ENCODE measurements at places on chromosomes 12 and 14.

DNA sequence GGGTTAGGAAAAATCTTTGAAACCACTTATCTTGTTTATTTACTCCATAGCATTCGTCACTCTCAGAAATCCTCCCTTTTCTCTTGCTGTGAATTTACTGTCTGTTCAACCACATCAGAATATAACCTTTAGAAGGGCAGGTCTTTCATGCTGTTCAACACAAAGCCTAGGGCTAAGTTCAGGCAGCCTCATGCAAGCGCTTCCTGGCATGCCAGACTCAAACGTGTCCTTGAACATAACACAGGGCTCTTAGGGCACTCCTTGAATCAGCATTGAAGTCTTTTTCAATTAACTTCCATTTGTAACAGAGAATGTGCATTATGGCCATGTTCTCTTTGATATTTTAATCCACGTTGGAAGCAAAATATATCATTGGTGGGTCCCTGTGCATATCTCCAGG is 377.7 kb downstream of the GLT1D1 start:
- no peak for DNase-seq

DNA sequence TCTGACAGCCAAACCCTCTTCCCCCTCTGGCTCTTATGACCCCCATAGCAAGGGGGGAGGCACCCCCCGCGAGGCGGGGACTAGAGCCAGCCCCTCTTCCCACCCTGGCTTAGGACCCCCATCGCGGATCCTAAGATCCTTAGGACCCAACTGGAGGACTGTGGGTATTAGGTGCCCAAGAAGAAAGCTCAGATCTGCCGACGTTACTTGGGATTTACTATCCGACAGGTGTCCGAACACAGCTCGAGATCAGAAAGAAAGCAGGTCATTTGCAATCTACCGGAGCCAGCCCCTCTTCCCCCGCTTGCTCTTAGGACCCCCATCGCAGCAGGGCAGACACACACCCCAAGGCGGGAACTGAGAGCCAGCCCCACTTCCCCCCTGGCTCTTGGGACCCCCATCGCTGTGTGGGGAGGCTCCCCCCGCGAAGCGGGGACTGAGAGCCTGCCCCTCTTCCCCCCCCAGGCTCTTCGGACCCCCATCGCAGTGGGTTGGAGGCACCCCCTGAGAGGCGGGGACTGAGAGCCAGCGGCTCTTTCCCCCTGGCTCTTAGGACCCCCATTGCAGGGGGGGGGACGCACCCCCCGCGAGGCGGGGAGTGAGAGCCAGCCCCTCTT is 46.8 kb downstream of the DDX11 start:
- DNase-seq, result no peak

- no peak for DNase-seq
Measured at GRCh38 chr14:69193721-69194120, 2.4 kb downstream of the EXD2 start.

- no peak for DNase-seq
Measured at GRCh38 chr14:102922490-102923200, at the start of gene AMN. Gene AMN (plus strand): TSS chr14:102922663. CDS start chr14:102922689, 26 bp downstream.

GRCh38 chr14:74552623-74553022 is 59.1 kb downstream of the ISCA2 start:
- peak; percentile 81 for DNase-seq

- DNase-seq, result no peak
Measured at GRCh38 chr14:31283578-31284252, 76.1 kb upstream of the HECTD1 start.

DNA sequence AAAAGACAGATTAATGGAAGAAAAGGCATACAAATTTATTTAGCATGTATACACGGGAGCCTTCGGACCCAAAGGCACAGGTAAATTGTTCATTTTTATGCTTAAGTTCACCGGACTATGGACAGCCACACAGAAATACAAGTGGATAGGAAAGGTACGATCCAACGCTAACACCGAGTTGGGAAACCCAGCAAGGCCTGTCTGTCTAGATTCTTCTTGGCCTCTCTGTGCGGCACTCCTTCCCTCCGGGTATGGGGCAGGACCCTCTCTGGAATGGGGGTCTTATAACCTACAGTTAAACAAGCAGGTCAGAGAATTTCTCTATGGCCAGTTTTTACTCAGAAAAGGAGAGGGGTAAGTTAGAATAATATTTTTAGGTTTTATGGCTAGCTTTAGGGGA is 23.4 kb upstream of the ZDHHC17 start:
- no peak for DNase-seq

GRCh38 chr12:117098024-117098360 is 1.2 kb downstream of the TESC start:
- no peak for DNase-seq

DNA sequence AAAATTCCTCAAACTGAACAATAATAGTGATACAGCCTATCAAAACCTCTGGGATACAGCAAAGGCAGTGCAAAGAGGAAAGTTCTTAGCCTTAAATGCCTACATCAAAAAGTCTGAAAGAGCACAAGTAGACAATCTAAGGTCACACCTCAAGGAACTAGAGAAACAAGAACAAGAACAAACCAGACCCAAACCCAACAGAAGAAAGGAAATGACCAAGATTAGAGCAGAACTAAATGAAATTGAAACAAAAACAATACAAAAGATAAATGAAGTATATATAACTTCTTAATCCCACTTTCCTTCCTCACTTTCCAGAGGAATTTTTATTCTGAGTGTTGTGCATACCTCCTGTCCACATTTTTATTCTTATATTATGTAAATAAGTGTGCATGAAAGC is 192.0 kb downstream of the FUT8 start:
- no peak for DNase-seq

- DNase-seq, result no peak
Measured at GRCh38 chr12:92886131-92886530, 43.0 kb downstream of the EEA1 start.

DNA sequence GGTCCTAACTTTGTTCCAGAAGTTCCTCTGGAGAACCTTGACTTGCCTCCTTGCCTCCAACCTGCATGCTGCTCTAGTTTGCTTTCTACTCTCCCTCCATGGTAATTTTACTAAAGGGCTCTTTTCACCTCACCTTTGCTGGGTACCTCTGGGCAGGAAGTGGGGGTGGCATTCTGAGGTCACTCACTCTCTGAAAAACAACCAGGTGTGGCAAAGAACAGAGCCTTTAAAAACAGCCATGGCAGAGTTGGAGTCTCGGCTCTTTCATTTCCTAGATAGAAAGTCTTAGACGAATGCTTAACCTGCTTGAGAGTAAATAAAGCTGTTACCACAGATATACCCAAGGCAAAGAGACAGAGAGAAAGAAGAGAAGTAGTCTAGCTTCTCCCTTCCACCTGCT is 827.9 kb downstream of the BCL11B start:
- no peak for DNase-seq

DNA sequence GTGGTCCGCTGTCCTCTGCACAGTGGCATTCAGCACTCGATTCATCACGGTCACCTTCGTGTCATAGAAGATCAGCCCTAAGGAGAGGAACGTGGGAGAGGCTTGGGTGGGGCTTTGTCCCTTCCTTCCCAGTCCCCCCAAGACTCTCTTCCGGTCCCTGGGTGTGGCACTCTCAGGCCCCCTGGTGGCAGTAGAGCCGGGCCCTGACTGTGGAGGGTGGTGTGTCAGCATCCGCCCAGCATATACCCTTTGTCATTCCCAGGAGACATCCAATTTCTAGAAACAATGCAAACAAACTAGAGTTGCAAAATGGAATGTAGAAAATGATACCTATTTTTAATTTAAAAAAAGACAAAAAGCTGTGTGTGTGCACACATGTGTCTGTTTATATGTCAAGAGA is 45.0 kb downstream of the TRAFD1 start:
- no peak for DNase-seq

GRCh38 chr14:55724736-55725135 is 144.7 kb downstream of the KTN1 start:
- DNase-seq, result no peak

- no peak for DNase-seq
Measured at GRCh38 chr14:70098250-70098809, 90.4 kb downstream of the SLC8A3 start.

DNA sequence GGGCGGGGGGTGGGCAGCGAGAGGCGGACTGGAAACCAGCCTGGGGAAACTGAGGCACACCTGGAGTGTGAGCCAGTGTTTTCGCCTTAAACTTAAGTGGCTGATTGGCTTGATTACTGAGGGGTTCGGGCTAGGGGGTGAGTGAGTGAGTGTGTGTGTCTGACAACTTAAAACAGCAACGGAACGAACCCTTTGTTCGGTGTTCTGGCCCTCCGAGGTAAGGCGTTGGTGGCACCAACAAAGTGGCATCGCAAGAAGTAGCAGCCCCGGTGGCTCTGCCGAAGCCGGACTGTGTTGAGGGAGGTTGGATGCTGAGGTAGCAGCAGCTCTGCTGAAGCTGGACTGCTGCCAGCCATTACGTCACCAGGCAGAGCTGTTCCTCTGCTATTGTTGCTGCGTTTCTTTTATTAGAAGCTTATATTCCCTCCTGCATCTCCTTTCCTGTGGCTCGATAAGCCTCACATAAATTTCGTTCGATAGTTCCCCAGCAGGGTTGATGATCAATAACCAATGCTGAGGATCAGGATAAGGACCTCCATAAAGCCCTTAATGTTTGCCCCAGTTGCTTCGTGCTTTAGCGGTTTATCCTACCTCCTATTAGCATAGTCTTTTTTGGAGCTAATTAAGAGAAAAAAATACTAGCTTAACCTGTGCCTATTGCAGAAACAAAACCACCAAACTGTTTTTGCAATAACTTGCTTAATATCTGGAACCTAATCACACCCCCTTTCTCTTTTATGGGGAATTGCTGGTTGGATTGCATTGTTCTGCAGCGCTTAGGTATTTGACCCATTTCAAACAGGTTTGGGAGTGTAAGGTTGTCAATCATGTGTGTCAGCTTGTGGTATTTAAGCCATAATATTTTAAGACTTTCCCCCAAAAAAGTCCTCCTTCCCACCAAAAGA is 1.3 kb downstream of the GPR137C start:
- peak; percentile 94 for DNase-seq

- no peak for DNase-seq
Measured at GRCh38 chr12:107244584-107244983, 151.2 kb upstream of the CRY1 start.

DNA sequence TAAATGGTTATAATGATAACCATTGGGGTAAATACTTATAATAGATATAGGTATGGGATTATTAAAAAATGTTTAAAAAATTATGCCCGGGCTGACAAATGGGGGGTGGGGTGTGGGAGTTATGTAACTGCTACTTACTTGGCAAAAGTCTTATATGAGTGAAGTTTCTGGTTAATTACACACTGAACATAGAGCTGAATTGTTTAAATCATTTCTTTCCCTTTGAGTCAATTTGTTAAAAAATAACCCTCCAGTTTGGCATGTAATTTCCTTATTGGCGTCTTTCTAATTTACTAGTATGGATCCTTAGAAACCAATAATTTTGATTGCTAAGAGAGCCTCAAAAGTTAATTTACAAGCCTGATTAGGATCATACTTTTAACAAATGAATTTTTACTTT is 16.7 kb downstream of the PAH start:
- DNase-seq, result no peak

DNA sequence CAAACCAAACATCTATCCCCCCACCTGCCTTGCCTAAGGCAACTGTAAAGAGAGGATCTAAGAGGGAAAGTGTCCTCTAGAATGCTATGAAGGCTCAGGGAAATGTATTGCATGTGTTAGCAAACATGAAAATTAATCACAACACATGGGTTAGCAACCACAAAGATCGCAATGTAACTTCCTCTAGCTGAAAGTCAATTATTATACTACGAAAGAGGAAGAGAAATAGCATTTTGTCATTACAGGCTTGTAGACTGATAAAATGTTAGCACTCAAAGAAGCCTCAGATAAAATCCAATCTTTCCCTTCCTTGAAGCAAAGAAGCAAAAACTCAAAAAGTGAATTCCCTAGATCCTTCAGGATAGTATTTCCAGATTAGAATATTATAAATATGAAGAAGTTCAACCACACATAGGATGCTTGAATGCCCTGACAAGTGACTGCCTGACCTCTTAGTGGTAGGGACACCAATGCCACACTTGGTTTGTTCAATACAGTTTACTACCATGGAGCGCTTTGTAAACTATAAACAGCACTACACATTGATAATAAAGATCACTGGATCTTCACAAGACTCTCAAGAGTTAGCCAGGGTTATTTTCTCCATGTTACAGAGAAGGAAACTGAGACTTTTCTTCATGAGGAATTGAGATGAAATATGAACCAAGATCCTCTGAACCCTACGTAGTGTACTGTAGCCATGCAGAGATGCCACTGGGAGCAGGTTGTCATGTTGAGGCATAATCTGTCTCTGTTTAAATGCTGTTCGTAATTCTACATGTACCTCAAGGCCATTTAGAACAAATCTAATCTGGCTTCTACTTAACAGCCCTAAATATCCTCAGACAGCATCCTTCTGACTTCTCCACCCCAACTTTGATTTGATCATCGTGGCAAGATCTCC is 100.7 kb downstream of the ITPR2 start:
- DNase-seq, result no peak

GRCh38 chr12:64826234-64826633 is 1.8 kb downstream of the TBC1D30 start:
- DNase-seq, result no peak

GRCh38 chr12:132151145-132151765 is 7.0 kb downstream of the NOC4L start:
- no peak for DNase-seq

DNA sequence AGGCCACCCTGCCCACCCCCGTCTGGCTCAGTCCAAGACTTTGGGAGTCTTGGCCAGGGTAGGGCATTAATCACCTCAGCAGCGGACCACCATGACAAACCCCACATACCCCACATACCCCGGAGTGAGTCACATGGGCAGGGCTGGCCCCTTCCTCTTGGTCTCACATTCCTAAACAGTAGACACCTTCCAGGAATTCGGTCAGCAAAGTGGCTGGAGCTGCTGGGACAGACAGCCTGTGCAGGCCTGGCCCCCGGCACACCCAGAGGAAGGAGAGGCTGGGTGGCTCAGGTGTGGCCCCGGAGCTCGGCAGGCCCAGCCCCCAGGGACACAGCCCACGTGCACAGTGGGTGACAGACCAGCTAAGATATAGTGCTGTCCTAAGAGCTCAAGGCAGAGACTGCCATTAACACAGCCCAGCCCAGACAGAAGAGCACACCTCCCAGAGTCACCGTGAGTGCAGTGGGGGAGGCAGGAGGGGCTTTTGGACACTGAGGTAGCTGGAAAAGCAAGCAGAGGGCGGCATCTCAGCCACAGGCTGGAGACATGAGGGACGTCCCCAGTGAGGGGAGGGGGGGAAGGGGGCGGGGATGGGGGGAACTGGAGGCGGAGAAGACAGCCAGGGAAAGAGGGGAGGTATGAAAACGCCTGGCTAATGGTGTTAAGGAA is 24.0 kb downstream of the CCDC85C start:
- no peak for DNase-seq

Data from sigmoid colon (tissue), 7 donors.